ENCODE measurements at places on chromosomes 16 and 17. TPM values are rescaled to one million over a fixed set of nuclear protein-coding genes. Genes with fewer than 3 reads are reported as not detected.

ITGAX gene
- 0.17 TPM for total RNA-seq

CTRB1 gene
- not detected for total RNA-seq

ATP2A3 gene
- 6.9 TPM for total RNA-seq

ACE gene
- 7.9 TPM for total RNA-seq

ZNF75A gene
- 20.2 TPM for total RNA-seq

KRT12 gene
- total RNA-seq: not detected

UNC13D gene
- 2.3 TPM for total RNA-seq

GGT6 gene
- not detected for total RNA-seq

ACSM2A gene
- not detected for total RNA-seq

TMEM235 gene
- total RNA-seq: not detected

HOXB1 gene
- not detected for total RNA-seq

DHRS7C gene
- total RNA-seq: not detected

COPS3 gene
- total RNA-seq: 93.5 TPM

OGFOD3 gene
- total RNA-seq: 36.2 TPM

CAPNS2 gene
- 0.99 TPM for total RNA-seq

PABPN1L gene
- total RNA-seq: not detected

C17orf107 gene
- 1.9 TPM for total RNA-seq

NR1D1 gene
- total RNA-seq: 1.7 TPM

KCNJ16 gene
- not detected for total RNA-seq

CACNG4 gene
- total RNA-seq: not detected

COPRS gene
- 145 TPM for total RNA-seq

LDHD gene
- 2.8 TPM for total RNA-seq

G6PC3 gene
- total RNA-seq: 28.2 TPM

KRTAP9-4 gene
- total RNA-seq: not detected

ZNF469 gene
- total RNA-seq: 3.1 TPM

HSD17B1 gene
- total RNA-seq: 1.8 TPM

ESRP2 gene
- 0.99 TPM for total RNA-seq

All from smooth muscle cell of trachea (primary cell).